ENCODE measurements at places on chromosomes 13 and 19. TPM values are rescaled to one million over a fixed set of nuclear protein-coding genes. Genes with fewer than 3 reads are reported as not detected.

- no peak for ATAC-seq
Measured at GRCh38 chr19:50331994-50332243, 2.7 kb upstream of the KCNC3 start.

DNA sequence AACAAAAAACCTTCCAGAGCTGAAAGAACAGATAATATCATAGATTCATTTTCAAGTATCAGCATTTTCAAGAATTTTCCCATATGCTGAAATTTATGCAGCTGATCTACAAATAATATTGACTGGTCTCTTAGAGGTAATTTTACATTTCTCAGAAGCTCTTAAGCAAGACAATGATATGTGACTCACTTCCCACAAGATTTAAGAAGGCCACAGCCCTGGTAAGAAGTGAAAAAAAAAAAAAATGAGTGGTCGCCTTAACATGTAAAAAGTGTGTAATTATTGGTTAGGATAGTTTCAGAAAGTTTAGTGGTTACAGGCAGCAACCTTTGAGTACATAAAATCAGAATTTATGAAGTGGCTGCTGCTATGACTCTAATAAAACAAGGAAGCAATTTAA, 54.5 kb downstream of the NUFIP1 start:
- ATAC-seq: no peak

The SYNGR4 gene
- not detected for total RNA-seq

The C13orf42 gene
- not detected for total RNA-seq

DNA sequence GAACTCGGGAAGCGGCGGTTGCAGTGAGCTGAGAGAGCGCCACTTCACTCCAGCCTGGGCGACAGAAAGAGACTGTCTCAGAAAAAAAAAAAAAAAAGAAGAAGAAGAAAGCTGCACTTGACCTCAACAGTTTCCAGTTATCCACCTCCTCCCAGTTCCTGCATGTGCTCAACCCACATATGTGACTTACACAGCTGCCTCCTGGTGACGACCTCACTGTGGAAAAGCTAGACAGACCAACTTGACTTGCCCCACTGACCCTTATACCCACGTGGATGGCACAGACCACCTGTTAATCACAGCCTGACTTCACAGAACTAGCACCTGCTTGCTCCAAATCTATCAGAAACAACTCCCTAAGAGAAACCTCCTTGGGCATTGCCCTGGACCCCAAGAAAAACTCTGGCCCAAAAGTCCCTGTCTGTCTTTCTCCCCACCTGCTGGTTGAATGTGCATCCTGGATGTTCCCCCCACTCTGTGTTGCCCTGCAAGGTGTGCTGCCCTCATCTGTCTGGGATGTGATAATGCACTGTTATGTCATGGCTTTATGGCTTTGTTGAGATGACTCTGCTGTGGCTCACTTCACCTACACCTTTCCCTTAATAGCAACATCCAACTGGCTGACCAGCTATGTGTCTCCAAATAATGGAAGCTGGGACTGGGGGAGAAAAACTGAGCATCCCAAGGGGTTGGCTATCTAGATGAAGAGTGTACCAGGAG, 2.8 kb downstream of the ZNF20 start:
- no peak for ATAC-seq

- ATAC-seq: no peak
Measured at GRCh38 chr19:11054200-11054599, 35.1 kb upstream of the LDLR start.

The CGB3 gene
- not detected for total RNA-seq

The FXYD7 gene
- 20.0 TPM for total RNA-seq

The DAND5 gene
- total RNA-seq: 0.31 TPM
